ENCODE measurements at places on chromosomes 16 and 17.

- DNase-seq: no peak
Observed at GRCh38 chr17:78673395-78673794, 96.2 kb upstream of the DNAH17 start.

- DNase-seq: peak; percentile 61
Observed at GRCh38 chr17:35947156-35947585, 3.7 kb upstream of the LYZL6 start.

DNA sequence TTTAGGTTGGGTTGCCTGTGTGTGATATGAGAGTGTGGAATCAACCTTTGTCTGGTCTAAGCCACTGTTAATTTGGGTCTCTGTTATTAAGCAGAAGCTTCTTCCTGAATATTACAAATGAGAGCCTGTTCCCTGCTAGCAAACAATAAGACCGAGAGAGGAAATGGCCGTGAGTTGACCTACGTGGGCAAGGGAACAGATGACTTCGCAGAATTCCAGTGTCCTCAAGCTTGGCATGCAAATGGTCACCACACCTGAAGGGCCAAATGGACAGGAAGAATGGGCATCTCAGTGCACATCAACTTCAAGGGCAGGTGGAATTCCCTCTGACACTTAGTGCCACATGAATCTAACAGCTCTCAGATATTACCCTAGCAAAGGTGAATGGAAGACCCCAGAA, 250.8 kb upstream of the FOXF1 start:
- DNase-seq: no peak

GRCh38 chr17:4535667-4536258, 19.4 kb downstream of the MYBBP1A start:
- DNase-seq: no peak

DNA sequence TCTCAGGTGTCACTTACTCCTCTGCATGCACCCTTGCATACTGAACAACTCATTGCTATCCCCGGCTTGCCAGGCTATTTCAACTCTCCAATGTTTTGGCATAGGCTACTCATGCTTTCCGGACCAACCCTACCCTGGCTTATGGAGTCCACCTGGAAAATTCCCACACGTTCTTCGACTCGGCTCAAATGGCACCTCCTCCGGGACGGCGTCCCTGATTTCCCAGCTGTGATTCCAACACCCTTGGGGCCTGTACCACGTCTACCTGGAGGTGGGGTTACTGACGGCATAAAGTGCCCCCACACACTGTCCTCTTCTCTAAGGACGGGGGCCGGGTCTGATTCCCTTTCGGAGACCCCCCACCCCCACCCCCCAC, 498 bp downstream of the SMYD4 start:
- DNase-seq: peak; percentile 28

Data from stimulated activated naive CD8-positive, alpha-beta T cell treated with anti-CD3 and anti-CD28 coated beads, Interleukin-15, Interleukin-2, amounts not matched to agents 100 U/mL and 50 U/mL, for 24 hours (primary cell).